ENCODE measurements at places on chromosomes 1 and 21.

- no peak for DNase-seq
Observed at GRCh38 chr21:42117229-42117966, 46.3 kb downstream of the UMODL1 start.

DNA sequence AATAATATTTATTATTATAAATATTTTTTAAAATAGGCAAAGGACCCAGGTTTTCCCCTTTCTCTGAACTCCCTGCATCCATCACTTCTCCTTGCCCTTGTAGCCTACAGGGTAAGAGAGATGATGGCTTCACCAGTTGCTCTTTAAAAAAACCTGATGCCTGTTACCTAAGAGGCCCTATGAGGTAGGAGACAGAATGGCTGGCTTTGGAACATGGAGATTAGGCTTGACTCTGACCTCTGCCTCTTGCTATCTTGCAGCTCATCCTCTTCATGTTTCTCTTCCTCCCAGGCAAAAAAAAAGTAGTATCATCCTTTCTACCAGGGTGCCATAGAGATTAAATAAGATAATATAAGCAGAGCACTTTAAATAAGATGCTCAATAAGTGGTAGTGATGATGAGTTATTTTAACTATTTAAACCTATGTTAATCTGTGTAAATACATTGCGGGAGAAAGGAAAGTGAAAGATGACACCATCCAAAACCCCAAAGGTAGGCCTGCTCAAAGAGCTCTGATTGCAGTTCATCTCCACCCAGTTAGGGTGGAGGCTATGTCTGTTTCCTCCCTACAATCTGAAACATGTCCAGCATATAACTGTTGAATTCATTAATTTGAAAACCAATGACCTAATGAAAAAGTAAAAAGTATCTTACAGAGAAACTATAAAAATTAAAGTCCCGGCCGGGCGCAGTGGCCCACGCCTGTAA is 51.8 kb downstream of the RGS2 start:
- DNase-seq, result no peak

DNA sequence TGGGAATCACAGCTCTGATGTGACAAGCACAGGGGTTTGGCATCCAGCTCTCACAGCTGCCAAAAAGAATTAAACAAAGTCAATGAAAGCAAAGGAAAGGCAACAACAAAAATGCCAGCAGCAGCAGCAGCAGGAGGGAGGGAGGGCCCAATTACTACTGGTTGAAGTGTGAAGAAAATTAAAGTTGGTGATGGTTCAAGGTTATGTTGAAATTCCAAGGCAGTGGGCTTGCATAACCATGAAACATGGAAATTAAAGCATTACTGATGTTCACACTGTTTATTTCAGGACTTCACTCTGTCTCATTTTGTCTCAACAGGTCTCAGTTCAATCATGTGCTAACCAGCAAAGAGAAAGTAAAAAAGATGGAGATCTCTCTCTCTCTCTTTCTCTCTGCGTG is 220.3 kb upstream of the LYPLAL1 start:
- no peak for DNase-seq

- no peak for DNase-seq
Observed at GRCh38 chr1:226733304-226733703, 5.8 kb downstream of the ITPKB start.

DNA sequence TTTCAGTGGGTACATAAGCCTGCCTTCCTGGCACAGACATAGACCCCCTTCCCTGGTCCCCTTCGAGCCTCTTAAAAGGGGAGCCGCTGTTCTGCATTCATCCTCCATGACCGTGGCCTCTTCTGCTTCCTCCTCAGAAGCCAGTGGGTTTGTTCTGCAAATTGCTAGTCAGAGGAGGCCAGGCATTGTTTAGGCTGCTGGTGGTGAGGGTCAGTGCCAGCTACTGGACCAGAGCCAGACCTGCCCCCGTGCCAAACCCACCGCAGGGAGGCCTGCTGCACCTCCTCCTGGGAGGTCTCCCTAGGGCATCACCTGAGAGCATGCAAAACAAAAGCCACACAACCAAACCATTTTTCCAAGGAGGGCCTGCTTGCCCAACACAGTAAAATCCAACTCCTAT is 178.4 kb downstream of the MIS18A start:
- no peak for DNase-seq

GRCh38 chr1:110490791-110491451 is 28.1 kb downstream of the KCNA10 start:
- no peak for DNase-seq

GRCh38 chr1:191255354-191256054 is 777.8 kb upstream of the BRINP3 start:
- no peak for DNase-seq
